ENCODE measurements at places on chromosomes 4 and X.

- DNase-seq, result no peak
These were observed 286.8 kb downstream of the USP46 start for GRCh38 chr4:52372269-52372668.

GRCh38 chr4:184653650-184654049 lies 4.1 kb downstream of the PRIMPOL start:
- DNase-seq, result no peak

- DNase-seq, result no peak
These were observed 98.5 kb downstream of the FRAS1 start for GRCh38 chr4:78155616-78156105.

GRCh38 chr4:187071946-187072600 lies 348.4 kb upstream of the FAT1 start:
- DNase-seq, result no peak

DNA sequence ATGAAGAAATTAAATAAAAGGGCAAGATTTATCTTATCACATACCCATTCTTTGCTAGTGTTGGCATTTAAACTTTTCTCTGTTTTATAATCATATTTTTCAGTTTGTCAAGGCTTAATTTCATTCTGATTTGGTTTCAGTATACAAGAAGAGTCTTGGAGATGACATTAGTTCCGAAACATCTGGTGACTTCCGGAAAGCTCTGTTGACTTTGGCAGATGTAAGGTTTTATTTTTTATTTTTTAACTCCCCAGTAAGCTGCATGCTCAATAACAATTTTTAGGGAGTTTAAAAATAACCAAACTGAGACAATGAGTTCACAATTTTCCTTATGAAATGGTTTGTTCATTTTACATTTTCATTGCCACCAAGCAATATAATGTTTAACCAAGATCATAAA lies 39.8 kb downstream of the ANXA3 start:
- no peak for DNase-seq

- DNase-seq, result no peak
These were observed 26.9 kb upstream of the WWC2 start for GRCh38 chr4:183072176-183072575.

DNA sequence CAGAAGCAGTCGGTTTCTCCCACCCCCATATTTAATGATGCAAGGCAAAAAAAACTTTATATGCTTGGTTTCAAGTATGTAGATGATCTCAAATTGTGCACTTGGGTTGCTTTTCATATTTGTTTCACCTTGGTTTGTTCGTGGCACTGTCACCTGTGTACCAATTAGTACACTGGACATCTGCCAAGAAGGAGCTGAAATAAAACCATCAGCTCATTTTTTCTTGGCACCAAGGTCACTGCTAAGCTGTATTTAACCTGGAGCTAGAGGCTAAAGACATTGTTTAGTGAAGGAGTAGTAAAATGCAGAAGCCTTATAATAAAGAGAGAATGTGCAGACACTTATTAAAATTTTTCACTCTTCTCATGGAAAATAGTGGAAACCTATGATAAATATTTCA lies 430.8 kb downstream of the ARHGAP24 start:
- no peak for DNase-seq

DNA sequence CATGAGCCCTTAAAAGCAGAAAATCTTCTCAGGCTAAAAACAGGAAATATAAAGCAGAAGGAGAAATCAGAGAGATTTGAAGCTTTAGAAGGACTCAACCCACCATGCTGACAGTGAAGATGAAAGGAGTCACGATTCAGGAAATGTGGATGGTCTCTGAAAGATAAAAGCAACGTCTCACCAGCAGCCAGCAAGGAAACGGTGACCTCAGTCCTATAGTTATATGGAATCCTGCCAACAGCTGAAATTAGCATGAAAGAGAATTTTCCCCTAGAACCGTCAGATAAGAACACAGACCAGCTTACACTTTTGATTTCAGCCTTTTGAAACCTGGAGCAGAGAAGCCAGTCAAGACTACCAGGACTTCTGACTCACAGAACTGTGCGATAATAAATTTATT lies 715.7 kb upstream of the HTR2C start:
- DNase-seq, result no peak

GRCh38 chr4:169215656-169216055 lies 55.1 kb downstream of the SH3RF1 start:
- DNase-seq, result no peak

- DNase-seq, result no peak
These were observed 529.9 kb downstream of the MID1IP1 start for GRCh38 chrX:39331082-39331704.

DNA sequence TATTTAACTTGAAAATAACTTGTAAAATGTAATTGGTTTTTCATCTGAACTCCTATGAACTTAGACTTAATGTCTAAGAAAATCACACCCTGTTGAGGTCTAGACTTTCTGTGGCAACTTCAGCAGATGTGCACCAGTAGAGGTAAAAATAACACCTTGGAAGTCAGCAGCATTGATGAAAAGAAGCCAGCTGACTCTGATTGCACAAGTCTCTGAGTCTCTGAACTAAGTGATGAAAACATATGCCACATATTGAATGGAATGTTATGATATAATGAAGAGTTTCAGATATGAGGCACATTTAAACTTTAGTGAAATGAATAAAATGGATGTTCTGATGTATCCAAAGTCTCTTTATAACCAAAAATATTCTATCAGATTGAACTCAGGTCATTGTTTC lies 155.4 kb downstream of the GPM6A start:
- no peak for DNase-seq

DNA sequence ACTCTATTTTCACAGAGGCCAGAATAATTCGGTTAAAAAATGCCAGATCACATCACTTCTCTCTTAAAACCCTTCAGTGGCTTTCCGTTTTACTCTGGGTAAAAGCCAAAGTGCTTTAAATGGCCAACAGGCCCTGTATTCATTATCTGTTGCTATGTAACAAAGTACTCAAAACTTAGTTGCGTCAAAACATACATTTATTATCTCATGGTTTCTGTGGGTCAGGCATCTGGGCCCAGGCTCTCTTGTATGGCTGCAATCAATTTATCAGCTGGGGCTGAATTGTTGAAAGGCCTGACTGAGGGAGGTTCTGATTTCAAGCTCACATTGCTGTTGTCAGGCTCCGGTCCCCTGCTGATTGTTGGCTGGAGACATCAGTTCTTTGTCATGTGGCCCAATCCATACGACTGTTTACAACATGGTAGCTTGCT lies 72.7 kb upstream of the H2AZ1 start:
- DNase-seq, result peak; percentile 20

Measured in iPS DF 19.7 (cell line).